HT1080 (cell line): ENCODE measurements at places on chromosomes 12 and 14.

DNA sequence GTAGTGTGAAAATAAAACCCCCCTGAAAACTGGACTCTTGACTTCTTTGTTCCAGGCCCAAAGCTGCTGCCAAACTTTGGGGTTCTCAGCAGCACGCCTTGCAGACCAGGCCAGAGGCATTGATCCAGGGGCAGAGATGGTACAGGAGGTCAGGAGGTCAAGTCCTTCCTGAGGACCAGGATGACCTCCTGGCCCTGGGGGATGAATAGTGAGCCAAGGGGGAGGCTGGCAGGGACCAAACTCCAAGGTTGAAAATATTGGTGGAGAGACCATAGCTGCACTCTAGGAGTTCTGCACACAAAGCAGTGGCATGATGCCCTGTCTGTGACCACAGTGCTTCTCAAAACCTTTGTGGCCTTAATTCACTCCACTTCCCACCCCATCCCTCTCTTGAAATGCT is 12.1 kb downstream of the SLC10A1 start:
- DNase-seq: no peak

GRCh38 chr12:65740506-65740872 is 83.8 kb upstream of the HMGA2 start:
- DNase-seq: no peak

DNA sequence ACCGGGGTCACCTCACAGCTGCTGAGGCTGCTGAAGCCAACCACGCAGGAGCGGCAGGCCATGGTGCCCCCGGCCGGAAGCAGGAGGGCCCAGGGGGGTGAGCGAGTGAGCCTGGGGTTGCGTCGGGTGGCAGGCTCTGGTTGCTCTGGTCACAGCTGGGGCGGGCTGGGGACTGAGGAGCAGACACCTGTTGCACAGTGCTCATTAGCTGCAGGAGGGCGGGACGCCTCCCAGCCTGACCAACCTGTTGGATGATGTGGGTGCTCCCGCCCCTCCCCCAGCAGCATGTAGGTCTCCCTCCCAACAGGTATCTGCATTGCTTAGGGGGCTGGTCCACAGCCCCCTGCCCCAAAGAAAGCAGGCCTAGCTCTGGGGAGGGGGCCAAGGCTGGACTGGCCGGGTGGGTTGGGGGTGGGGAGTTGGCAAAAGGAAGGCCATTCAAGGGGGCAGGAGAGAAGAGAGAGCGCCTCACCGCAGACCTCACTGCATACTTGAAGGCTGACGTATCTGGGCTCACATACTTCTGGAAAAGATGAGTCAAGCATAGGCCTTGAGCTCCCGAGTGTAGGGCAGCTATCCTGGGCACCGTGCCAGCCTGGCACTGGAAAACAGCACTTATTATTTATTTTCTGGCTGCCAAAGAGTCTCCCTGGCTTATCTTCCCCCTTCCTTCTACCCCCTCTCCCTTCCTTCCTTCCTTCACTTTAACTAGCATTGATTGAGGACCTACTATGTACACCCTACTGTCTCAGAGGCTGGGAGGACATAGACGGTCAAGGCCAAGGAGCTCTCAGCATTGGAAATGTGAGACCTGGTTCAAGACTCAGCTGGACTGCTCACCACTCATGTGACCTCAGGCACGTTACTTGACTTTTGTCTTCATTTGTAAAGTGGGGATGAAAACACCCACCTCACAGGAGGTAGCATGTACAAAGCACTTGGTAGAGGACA is at the start of gene KRT80:
TSS of gene KRT80 (minus strand) at position 174 of the 951 bp plus-strand sequence. CDS start at position 62, 112 bp downstream.
- DNase-seq: peak; percentile 99

- DNase-seq: no peak
Observed at GRCh38 chr14:58797010-58797429, 159.3 kb downstream of the DACT1 start.

- DNase-seq: no peak
Observed at GRCh38 chr12:22117563-22118237, 71.7 kb downstream of the CMAS start.

GRCh38 chr14:48618057-48618456 is 942.7 kb upstream of the MDGA2 start:
- DNase-seq: no peak

GRCh38 chr12:87828382-87828973 is 200.7 kb downstream of the C12orf50 start:
- DNase-seq: no peak

DNA sequence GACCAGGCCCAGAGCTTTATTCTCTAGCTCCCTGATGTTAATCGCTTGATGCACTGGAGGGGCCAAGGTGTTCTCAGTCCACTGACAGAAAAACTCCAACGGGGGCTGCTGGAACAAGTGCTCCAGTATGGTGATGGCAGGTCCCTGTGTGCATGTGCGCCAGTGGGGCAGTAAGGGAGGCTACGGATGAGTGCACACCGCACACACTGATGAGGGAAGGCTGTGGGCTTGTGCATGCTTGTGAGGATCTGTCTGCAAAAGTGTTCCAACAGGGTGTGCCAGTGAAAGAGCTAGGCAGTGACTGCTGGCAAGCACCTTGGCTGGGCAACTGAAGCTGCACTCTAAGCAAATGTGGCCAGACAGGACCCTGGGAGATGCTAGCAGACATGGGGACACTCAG is 229.7 kb upstream of the FOXG1 start:
- no peak for DNase-seq

DNA sequence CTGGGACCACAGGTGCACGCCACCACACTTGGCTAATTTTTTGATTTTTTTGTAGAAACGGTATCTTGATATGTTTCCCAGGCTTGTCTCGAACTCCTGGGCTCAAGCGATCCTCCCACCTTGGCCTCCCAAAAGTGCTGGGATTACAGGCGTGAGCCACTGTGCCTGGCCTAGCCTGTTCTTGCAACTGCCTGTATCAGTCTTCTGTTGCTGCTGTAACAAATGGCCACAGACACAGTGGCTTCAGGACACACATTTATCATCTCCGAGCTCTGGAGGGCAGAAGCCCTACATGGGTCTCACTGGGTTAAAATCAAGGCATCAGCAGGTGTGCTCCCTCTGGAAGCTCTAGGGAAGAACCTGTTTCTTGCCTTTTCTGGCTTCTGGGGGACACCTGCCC is 79.9 kb upstream of the NCOR2 start:
- no peak for DNase-seq

DNA sequence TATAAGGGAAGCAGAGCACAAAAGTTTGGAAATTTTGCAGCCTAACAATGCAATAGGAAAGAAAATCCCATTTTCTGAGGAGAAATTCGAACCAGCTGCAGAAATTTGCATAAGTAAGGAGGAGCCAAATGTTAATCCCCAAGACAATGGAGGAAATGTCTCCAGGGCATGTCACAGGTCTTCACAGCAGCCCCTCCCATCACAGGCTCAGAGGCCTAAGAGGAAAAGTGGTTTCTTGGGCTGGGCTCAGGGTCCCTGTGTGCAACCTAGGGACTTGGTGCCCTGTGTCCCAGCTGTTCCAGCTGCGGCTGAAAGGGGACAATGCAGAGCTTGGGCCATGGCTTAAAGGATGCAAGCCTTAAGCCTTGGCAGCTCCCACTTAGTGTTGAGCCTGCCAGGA is 190.0 kb downstream of the MDGA2 start:
- DNase-seq: no peak

DNA sequence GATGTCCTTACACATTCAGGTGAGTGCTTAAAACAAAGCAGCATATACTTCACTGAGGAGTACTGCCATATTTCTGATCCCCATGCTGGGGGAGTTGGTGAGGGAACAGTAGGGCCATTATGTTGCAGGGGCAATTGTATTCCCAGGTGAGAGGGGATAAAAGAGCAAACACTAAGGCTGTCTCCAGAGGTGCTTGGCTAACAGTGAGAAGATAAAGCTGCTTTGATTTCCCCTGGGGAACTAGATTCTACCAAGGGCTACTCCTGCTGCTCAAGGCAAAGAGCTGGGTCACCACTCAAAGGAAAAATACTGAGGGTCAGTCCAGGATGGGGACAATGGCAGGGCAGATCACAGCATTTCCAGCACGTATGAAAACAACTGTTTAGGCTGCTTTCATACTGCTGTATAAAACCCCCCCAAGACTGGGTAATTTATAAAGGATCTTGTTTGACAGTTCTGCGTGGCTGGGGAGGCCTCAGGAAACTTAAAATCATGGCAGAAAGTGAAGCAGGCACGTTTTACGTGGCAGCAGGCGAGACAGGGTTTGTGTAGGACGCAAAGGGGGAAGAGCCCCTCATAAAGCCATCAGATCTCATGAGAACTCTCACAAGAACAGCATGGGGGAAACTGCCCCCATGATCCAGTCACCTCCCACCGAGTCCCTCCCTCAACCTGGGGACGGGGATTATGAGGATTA is 47.8 kb upstream of the OR5AU1 start:
- DNase-seq: no peak

GRCh38 chr14:51444353-51445000 is 204.4 kb downstream of the TMX1 start:
- DNase-seq: no peak

- no peak for DNase-seq
Observed at GRCh38 chr12:25723921-25724491, 170.9 kb upstream of the LMNTD1 start.

- DNase-seq: peak; percentile 92
Observed at GRCh38 chr12:27549236-27549800, 25.3 kb downstream of the PPFIBP1 start.

DNA sequence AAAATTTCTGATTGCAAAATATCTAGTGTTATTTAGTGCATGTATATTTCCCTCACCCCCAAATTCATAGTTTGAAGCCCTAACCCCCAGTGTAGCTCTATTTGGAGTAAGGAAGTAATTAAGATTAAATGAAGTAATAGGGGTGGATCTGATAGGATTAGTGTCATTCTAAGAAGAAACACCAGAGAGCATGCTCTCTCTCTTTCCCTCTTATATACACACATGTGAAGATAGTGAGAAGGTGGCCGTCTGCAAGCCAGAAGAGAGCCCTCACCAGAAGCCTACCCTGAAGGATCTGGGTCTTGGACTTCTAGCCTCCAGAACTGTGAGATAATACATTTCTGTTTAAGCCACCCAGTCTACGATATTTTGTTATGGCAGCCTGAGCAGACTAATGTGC is 120.3 kb downstream of the TMEM30B start:
- DNase-seq: no peak

GRCh38 chr14:101130861-101131260 is 227.3 kb upstream of the RTL1 start:
- DNase-seq: no peak

GRCh38 chr12:12880537-12880936 is 10.8 kb upstream of the GPRC5A start:
- no peak for DNase-seq

GRCh38 chr12:53977596-53978445 is 3.1 kb upstream of the HOTAIR start:
- DNase-seq: no peak

DNA sequence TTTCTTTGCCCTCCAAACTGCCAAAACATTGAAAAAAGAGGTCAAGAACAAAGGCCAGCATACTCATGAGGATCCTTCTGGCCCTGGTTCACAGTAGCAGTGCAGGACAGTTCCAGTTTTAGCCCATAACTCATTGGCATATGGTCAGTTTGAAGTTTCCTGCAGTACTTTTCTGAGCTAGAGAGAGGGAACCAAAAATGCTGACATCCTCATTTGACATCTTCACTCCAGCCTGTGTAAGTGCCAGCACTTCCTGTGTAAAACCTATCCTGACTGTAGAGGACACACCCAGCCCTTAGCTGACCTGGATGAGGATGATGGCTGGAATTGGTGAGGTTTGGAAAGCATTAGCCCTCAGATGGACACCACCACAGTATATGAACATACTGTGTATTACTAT is 84.1 kb downstream of the FGD4 start:
- DNase-seq: no peak

- DNase-seq: peak; percentile 45
Observed at GRCh38 chr12:14399871-14400270, 34.4 kb downstream of the ATF7IP start.

DNA sequence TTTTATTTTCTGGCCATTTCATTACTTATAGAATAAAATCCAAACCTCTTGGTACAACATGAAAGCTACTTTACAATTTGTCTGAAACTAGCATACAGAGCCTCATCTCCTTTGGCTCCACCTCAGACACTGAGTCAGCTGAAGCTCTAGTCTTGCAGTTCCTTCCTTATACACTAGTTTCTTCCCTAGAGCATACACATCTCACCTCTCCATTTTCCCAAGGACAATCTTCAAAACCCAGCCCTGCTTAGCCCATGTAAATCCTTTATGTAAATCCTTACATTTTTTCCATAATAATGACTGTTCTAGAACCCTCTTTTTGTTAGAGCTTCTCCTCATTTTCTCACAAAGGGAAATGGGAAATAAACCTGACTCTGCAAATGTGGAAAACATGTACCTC is 463.4 kb downstream of the SLC16A7 start:
- no peak for DNase-seq

GRCh38 chr12:51328587-51328986 is 4.6 kb upstream of the BIN2 start:
- DNase-seq: no peak

DNA sequence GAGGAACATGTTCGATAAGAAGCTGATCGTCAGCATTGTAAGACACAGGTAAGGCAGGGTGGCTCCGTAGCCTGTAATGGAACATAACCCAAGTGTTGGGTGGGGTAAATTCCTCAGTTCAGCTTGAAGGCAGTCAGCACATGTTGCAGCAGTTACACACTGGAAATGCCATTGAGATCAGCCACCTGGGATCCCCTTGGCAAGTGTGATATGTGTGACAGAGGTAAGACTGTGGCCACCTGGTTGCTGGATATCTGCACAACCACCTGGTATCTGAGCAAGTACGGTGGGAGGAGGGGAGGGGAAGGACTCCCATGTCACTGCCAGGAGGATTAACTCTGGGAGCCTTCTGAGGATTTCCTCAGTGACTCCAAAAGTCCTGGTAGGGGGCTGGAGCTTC is 158.0 kb upstream of the CAND1 start:
- no peak for DNase-seq

GRCh38 chr14:92956961-92957360 is 34.0 kb downstream of the CHGA start:
- no peak for DNase-seq

- DNase-seq: no peak
Observed at GRCh38 chr12:95994476-95994875, 1.7 kb downstream of the HAL start.

DNA sequence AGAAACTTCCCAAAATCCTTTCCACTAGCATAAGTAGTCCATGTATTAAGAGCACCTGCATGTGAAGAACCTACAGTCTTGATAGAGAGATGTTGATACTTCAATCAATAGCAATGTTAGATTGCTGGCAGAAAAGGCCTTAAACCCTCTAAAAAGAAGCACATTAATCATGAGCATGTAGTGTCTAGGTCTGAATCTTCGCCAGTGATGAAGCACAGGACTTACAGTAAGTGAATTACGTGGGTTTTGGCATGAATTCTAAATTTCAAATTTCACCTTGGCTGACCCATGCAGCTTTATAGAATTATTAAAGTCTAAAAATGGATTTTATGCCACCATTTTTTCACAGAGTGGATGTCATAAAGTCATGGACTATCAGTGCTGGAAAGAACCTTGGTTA is 791.6 kb upstream of the NOVA1 start:
- DNase-seq: no peak

DNA sequence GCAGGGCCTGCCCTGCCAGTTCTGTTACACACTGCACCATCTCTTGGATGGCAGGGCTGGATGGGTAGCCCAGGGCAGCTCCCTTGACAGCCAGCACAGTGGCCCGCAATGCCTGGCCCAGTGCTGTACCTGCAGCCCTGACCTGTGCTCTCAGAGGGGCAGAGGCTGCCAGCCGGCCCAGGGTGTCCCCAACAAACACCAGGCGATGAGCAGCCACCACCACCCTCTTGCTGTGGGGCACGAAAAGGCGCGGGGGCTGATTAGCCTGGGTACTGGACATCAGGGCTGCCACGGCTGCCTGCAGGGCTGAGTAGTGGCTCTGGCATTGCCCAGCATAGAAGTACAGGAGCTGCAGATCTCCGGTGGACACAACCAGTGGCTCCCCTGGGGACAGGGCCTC is 4.6 kb upstream of the SLC22A17 start:
- no peak for DNase-seq
